ENCODE measurements at places on chromosomes 16 and 17.

- DNase-seq: no peak
Observed at GRCh38 chr16:88883117-88883895, 16.8 kb upstream of the PABPN1L start.

- no peak for DNase-seq
Observed at GRCh38 chr16:49601576-49601975, 228.0 kb downstream of the C16orf78 start.

GRCh38 chr16:11016993-11017392, 72.6 kb downstream of the CLEC16A start:
- no peak for DNase-seq

DNA sequence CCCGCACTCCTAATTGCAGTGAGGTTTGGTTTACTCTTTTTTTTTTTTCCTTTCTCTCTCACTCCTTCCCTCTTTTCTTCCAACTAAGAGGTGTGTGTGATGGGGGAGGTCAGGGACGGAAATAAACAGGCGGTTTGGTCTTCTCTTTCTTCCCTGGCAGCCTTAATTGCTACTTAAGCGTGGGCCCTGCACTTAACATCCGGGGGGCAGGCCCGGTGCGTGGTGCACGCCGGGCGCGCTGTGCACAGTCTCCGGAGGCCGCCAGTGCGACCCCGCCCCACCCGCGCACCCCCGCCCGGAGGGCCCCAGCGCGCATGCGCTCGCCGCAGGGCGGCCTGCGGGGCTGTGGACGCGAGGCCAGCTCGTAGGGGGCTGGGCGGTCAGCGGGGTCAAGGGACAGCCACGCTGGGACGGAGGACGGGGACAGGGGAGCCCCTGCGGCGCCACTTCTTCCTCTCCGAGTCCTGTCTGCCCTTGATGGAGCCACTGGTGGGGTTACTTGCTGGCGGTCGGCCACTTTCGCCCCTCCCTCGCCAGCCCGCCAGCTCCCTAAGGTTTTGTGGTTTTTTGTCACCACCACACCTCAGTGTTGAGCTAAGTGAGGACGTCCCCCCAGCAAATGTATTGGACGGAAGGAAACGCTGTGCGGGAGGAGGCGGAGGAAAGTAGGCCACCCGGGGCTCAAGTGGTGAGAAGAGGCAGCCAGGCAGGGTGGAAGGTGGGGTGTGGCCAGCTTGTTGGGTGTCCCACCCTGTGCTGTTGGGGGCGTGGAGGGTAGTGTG, 120.9 kb downstream of the MRM1 start:
- DNase-seq: peak; percentile 81

- no peak for DNase-seq
Observed at GRCh38 chr17:69949973-69950695, 124.9 kb upstream of the KCNJ16 start.

DNA sequence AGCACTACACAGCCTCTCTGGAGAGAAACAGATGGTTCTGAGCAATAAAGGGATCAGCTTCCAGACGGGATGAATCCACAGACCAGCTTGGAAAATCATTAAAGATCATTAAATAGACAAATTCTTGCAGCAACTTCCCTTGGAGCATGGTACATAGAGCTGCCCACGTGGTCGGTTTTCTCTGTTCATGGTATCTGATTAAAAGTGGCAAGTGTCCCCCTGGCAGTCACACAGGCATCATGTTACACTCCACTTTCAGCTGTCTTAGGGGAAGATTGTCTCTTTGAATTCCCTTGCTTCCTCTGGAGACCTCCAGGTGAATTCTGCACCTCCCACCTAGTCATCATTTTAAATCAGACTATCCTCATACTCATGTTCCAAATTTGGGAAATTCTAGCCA, 92.2 kb upstream of the CACNG3 start:
- peak; percentile 68 for DNase-seq

DNA sequence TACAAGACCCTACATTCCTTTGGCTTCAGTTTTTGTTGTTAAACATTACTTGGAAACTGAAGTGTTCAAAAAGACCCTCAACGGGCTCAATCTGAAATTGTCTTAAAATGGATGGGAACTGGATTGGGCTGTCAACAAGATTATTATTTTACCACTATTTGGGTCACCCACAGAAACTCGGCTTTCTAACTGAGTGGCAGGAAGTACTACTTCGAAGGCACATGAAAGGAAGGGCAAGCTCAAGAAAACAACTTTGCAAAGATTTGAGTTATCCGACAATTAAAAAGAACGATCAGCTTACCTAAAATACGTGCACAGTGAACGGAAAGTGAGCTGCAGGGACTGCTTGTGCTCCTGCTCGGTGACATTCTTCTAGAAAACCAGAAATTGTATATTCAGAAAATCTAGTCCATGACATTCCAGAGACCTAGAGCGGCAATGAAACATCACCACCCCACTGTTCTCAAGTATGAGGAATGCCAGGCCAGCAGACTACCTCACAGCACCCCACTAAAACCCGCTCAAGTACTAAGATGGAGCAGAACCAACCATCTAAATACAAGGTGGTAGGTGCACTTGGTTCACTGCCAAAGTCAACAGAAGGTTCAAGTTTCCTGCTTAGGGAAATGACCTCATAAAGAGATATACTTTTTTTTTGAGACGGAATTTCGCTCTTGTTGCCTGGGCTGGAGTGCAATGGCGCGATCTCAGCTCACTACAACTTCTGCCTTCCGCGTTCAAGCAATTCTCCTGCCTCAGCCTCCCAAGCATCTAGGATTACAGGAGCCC, 60.5 kb downstream of the ZZEF1 start:
- DNase-seq: no peak

- DNase-seq: no peak
Observed at GRCh38 chr17:3475812-3476610, at the start of gene ASPA. Gene ASPA, plus strand, starts transcription at chr17:3475997. Its CDS starts 163 bp downstream, at chr17:3476160.

- no peak for DNase-seq
Observed at GRCh38 chr16:56539656-56540055, 19.8 kb upstream of the BBS2 start.

- no peak for DNase-seq
Observed at GRCh38 chr16:12548270-12548983, 255.3 kb downstream of the CPPED1 start.

GRCh38 chr17:78341559-78342448, 18.1 kb downstream of the SOCS3 start:
- DNase-seq: peak; percentile 87

DNA sequence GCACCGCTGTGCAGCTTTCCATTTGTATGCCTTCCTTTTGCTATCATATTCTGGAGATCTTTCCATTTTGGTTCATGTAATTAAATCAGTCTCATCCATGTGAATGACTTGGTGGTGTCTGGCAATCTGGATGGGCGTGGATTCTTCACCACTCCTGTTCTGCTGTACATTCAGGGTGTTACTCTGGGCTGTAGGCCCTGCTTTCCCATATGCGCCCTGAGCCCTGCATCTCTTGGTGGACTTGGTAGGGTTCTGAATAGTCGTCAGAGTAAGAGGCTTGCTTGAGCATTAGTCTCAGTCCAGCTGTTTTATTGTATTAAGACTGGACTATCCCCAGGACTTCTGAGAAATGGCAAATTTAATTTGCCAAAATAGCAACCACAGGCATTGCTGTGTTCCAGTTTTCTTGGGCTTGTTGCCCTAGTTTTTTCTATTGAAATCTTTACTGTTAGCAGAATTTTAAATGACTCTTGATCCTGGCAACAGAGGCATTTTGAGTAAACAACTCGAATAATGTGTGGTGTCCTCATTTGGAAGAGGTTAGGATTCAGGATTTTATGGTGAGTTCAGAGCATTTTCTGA, 14.9 kb downstream of the BANP start:
- no peak for DNase-seq
